ENCODE measurements at places on chromosomes 2 and 18. TPM values are rescaled to one million over a fixed set of nuclear protein-coding genes. Genes with fewer than 3 reads are reported as not detected.

MRPL33 gene
- total RNA-seq: 67.1 TPM

EGR4 gene
- not detected for total RNA-seq

DNA sequence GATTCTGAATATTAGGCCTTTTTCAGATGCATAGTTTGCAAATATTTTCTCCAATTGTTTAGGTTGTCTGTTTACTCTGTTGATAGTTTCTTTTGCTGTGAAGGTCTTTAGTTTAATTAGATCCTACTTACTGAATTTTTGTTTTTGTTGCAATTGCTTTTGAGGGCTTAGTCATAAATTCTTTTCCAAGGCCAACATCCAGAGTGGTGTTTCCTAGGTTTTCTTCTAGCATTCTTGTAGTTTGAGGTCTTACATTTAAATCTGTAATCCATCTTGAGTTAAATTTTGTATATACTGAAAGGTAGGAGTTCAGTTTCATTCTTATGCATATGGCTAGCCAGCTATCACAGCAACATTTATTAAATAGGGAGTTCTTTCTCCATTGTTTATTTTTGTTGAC, 404.8 kb downstream of the LNPK start:
- DNase-seq: no peak
- H3K4me1 ChIP-seq: no peaks in the 10 kb centered on the region
- no peak overlapping the region for H3K27ac ChIP-seq
- no peak overlapping the region for H3K4me3 ChIP-seq
- H3K36me3 ChIP-seq: no peaks in the 10 kb centered on the region
- no peaks in the 10 kb centered on the region for H3K27me3 ChIP-seq

DNA sequence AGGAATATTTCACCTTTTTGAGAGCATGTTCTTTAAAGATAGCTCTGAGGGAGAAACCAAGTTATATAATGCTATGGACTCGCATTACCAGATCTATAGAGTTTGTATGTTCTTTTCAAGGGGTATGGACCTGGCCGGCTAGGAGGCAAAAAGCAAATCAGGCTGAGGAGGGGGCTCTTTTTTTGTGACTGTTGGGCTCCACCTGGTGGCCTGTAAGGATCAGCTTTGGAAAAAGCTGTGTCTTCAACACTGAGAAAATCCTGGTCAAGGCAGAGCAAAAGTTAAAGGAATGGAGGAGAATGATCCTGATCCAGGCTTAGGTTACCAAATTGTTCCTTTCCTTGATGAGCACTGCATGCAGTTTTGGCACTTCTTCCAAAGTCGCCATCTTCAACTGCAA, 180.5 kb downstream of the DIS3L2 start:
- peak; percentile 48 for DNase-seq
- H3K36me3 ChIP-seq: peaks cover under 1% of the 10 kb centered on the region
- H3K27ac ChIP-seq: no peak overlapping the region

- no peaks in the 10 kb centered on the region for H3K4me1 ChIP-seq
- DNase-seq: peak; percentile 69
- no peaks in the 10 kb centered on the region for H3K27me3 ChIP-seq
Observed at GRCh38 chr2:174753038-174753633, 11.1 kb downstream of the CHRNA1 start.

DNA sequence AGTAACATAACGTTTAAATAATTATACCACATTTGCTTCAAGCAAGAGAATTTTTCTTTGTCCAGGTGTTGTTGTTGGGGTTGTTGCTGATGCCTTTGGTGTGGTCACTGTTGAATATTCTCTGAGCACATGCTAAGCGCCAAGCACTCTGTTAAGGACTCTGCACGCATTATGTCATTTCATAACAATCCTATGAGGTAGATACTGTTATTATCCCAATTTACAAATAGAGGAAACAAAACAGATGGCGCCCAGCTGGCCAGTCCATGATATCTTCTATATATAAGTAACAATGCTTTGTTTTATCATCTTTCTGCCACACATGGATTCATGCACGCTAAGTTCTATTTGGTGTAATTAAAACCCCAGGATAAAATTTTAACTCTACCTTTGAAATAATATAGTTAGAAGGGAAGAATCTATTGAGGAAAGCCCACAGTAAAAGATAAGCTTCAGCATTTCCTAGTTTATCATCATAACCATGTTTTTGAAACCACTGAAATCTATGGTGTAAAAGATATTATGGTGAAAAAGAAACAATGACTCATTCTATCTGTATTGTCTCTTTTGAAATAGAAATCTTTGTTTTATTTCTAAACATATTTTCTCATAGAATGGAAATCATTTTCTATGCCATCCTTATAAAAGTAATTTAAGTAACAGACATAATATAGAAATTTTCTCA, 199.7 kb downstream of the PID1 start:
- no peaks in the 10 kb centered on the region for H3K27me3 ChIP-seq
- H3K36me3 ChIP-seq: no peaks in the 10 kb centered on the region
- DNase-seq: no peak
- no peak overlapping the region for H3K4me3 ChIP-seq
- no peak overlapping the region for H3K27ac ChIP-seq

DNA sequence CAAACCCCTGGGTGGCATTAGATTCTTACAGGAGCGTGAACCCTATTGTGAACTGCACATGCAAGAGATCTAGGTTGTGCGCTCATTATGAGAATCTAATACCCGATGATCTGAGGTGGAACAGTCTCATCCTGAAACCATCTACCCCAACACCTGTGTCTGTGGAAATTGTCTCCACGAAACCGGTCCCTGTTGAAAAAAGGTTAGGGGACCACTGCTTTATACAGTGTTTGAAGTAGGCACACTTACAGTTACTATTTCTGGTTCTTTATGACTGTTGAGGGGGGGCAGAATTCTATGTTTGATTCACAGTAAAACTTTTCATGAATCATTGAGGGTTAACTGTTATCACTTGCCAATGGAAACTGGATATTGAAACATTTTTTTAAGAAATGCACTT, 72.0 kb downstream of the RIF1 start:
- H3K27me3 ChIP-seq: no peaks in the 10 kb centered on the region
- peaks cover 29% of the 10 kb centered on the region for H3K36me3 ChIP-seq
- H3K4me1 ChIP-seq: no peaks in the 10 kb centered on the region
- H3K4me3 ChIP-seq: no peak overlapping the region
- no peak for DNase-seq

- no peak for DNase-seq
- H3K4me3 ChIP-seq: no peak overlapping the region
Observed at GRCh38 chr2:25620711-25621110, 52.7 kb downstream of the DTNB start.

Measured in Peyer's patch (tissue), 4 donors.